ENCODE measurements at places on chromosomes 3 and 15. TPM values are rescaled to one million over a fixed set of nuclear protein-coding genes. Genes with fewer than 3 reads are reported as not detected.
A peak's percentile ranks its signal among the peaks of the same experiment; 100 is the strongest.

- no peak overlapping the region for H3K4me3 ChIP-seq
- no peaks in the 10 kb centered on the region for H3K36me3 ChIP-seq
- no peaks in the 10 kb centered on the region for H3K4me1 ChIP-seq
- H3K27me3 ChIP-seq, result no peaks in the 10 kb centered on the region
Observed at GRCh38 chr3:2851361-2851760, 258.8 kb downstream of the IL5RA start.

CPN2 gene
- total RNA-seq, result 2.4 TPM

GOLGA6L9 gene
- 0.99 TPM for total RNA-seq

MYEF2 gene
- 11.9 TPM for total RNA-seq

- H3K4me3 ChIP-seq, result no peak overlapping the region
- H3K4me1 ChIP-seq, result no peaks in the 10 kb centered on the region
- H3K36me3 ChIP-seq, result no peaks in the 10 kb centered on the region
- H3K27ac ChIP-seq, result no peak overlapping the region
- DNase-seq, result no peak
Observed at GRCh38 chr3:42826141-42826540, 16.9 kb downstream of the ACKR2 start.

DNA sequence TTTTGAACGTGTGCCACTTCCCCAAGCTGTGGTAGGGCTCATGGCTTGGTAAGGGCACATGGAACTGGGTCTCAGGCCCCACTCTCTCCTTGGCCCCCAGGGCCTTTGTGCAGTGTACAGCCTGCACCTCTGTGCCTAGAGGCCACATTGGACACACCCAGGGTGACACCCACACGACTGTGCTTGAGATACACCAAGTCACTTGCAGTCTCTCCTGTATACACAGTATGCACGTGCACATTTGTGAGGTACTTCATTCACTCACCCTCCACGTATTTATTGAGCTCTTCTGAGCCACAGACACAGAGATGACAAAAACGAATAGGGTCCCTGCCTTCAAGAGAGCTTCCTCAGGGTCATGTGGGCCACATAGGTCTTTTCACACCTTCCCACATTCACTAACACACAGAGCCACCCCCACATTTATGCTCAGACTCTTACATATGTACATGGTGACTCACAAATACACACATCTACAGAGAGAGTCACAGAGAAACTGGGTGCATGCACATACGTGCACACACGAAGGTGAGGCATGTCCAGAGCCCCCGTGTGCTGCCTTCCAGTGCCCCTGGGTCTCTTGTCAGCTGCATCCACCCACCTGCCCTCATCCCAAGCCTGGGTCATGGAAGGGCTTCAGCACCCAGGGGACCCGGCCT is 9.8 kb upstream of the TMEM115 start:
- H3K4me3 ChIP-seq, result no peak overlapping the region
- peaks cover 4% of the 10 kb centered on the region for H3K27me3 ChIP-seq
- H3K36me3 ChIP-seq, result no peaks in the 10 kb centered on the region
- no peak overlapping the region for H3K27ac ChIP-seq

- H3K27me3 ChIP-seq, result no peaks in the 10 kb centered on the region
- H3K27ac ChIP-seq, result no peak overlapping the region
- peaks cover 31% of the 10 kb centered on the region for H3K4me1 ChIP-seq
- DNase-seq, result no peak
- peaks cover 40% of the 10 kb centered on the region for H3K36me3 ChIP-seq
- no peak overlapping the region for H3K4me3 ChIP-seq
Observed at GRCh38 chr3:141287326-141287725, 55.7 kb downstream of the PXYLP1 start.

RTP4 gene
- total RNA-seq, result 0.93 TPM

DNA sequence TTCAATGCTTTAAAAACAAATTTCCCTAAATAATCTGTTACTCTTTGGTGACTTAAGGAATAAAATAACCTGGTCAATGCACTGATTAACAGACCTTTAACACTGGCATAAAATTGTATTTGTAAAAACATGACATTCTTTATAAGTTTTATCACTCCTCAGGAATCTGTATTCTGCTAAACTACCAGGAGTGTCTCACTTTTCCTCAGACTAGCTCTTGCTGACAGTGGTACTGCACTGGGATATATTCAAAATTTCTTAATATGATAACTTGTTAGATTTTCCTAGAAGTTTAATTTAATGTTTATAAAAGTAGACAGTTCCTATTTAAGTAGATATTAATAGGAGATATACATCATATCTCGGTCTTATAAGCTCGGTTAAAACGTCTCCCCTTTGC is 363.4 kb upstream of the ARHGEF26 start:
- H3K4me3 ChIP-seq, result no peak overlapping the region
- no peaks in the 10 kb centered on the region for H3K27me3 ChIP-seq
- H3K36me3 ChIP-seq, result no peaks in the 10 kb centered on the region
- no peak overlapping the region for H3K27ac ChIP-seq
- no peak for DNase-seq
- H3K4me1 ChIP-seq, result no peaks in the 10 kb centered on the region

ACSBG1 gene
- 0.25 TPM for total RNA-seq

REC114 gene
- 1.4 TPM for total RNA-seq

GRCh38 chr3:152365766-152366593 is 97.3 kb downstream of the MBNL1 start:
- H3K4me3 ChIP-seq, result no peak overlapping the region
- peak overlapping the region; percentile 34 for H3K27ac ChIP-seq
- peaks cover 87% of the 10 kb centered on the region for H3K4me1 ChIP-seq
- DNase-seq, result no peak
- no peaks in the 10 kb centered on the region for H3K36me3 ChIP-seq

DNA sequence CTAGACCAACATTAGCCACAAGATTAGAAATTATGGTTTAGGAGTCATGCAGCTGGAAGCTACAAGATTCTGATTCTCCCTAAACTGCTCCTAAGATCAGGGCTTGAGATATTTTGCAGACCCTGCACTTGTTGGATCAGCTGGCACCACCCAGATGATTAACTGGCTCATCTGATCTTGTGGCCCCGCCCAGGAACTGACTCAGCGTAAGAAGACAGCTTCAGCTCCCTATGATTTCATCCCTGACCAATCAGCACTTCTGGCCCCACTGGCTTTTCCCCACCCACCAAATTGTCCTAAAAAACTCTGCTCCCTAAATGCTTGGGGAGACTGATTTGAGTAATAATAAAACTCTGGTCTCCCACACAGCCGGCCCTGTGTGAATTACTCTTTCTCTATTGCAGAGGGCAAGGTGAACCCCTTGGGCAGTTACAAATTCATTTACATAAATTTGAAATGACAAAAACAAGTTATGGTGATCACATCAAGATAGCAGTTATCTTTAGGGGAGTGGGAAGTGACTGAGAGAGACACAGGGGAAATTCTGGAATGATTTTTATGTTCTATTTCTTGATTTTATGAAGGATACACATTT is 76.5 kb downstream of the CD200R1L start:
- no peak overlapping the region for H3K4me3 ChIP-seq
- H3K36me3 ChIP-seq, result no peaks in the 10 kb centered on the region
- H3K4me1 ChIP-seq, result no peaks in the 10 kb centered on the region
- DNase-seq, result peak; percentile 51
- peak overlapping the region; percentile 38 for H3K27ac ChIP-seq

DNA sequence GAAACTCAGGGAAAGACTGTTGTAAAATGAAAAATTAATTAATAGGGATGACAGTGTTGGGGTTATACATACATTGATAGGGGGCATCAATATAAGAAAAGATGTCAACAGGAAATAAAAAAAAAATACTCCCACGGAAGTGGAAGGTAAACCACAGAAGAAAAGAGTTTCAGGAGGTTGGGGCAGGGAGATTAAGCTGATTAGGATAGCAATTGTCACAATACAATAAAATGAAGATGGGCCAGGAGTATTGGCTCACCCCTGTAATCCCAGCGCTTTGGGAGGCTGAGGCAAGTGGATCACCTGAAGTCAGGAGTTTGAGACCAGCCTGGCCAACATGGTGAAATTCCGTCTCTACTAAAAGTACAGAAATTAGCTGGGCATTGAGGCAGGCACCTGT is 536.1 kb downstream of the AGBL1 start:
- no peak overlapping the region for H3K27ac ChIP-seq
- no peaks in the 10 kb centered on the region for H3K36me3 ChIP-seq
- no peak for DNase-seq
- H3K4me1 ChIP-seq, result peaks cover 3% of the 10 kb centered on the region

PCSK6 gene
- total RNA-seq, result 28.6 TPM

- H3K36me3 ChIP-seq, result no peaks in the 10 kb centered on the region
- H3K4me3 ChIP-seq, result no peak overlapping the region
- peak overlapping the region; percentile 4 for H3K27ac ChIP-seq
- no peak for DNase-seq
- H3K27me3 ChIP-seq, result no peaks in the 10 kb centered on the region
- peaks cover 56% of the 10 kb centered on the region for H3K4me1 ChIP-seq
Observed at GRCh38 chr3:4507024-4507596, 14.0 kb downstream of the ITPR1 start.

CCR9 gene
- not detected for total RNA-seq

TRH gene
- not detected for total RNA-seq

TNNC1 gene
- total RNA-seq, result 8,962 TPM

DNA sequence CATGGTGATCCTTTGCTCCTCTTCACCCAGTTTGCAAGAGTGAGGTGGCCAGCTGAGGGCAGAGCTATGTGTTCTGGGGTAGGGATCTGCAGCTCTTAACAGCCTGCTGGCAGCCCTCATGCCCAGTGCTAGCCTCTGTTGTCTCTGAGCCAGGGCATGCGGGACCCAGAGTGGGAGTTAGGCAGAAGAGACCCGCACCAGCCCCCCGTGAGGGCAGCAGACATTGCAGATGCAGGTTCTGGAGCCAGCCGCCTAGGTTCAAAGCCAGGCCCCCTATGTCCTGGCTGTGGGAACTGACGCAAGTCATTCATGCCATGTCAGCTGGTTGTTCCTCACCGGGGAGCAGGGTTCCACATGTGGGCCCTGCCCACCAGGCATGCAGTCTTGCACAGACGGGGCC is 74.7 kb downstream of the DNAJB8 start:
- peaks cover 29% of the 10 kb centered on the region for H3K4me1 ChIP-seq
- H3K27me3 ChIP-seq, result no peaks in the 10 kb centered on the region
- no peak for DNase-seq
- no peak overlapping the region for H3K27ac ChIP-seq

GRCh38 chr15:56913241-56913640 is 5.2 kb upstream of the TCF12 start:
- no peaks in the 10 kb centered on the region for H3K27me3 ChIP-seq
- no peak for DNase-seq
- H3K4me1 ChIP-seq, result peaks cover 34% of the 10 kb centered on the region
- no peak overlapping the region for H3K4me3 ChIP-seq
- H3K36me3 ChIP-seq, result no peaks in the 10 kb centered on the region
- peak overlapping the region; percentile 5 for H3K27ac ChIP-seq

- no peaks in the 10 kb centered on the region for H3K36me3 ChIP-seq
- peaks cover 15% of the 10 kb centered on the region for H3K4me1 ChIP-seq
- no peaks in the 10 kb centered on the region for H3K27me3 ChIP-seq
- no peak for DNase-seq
Observed at GRCh38 chr3:53139906-53140846, 9.9 kb upstream of the RFT1 start.

GRCh38 chr15:77145370-77145769 is 74.5 kb upstream of the TSPAN3 start:
- H3K4me1 ChIP-seq, result peaks cover 6% of the 10 kb centered on the region
- no peak for DNase-seq
- H3K27me3 ChIP-seq, result no peaks in the 10 kb centered on the region
- no peak overlapping the region for H3K4me3 ChIP-seq
- peaks cover 32% of the 10 kb centered on the region for H3K36me3 ChIP-seq

DNA sequence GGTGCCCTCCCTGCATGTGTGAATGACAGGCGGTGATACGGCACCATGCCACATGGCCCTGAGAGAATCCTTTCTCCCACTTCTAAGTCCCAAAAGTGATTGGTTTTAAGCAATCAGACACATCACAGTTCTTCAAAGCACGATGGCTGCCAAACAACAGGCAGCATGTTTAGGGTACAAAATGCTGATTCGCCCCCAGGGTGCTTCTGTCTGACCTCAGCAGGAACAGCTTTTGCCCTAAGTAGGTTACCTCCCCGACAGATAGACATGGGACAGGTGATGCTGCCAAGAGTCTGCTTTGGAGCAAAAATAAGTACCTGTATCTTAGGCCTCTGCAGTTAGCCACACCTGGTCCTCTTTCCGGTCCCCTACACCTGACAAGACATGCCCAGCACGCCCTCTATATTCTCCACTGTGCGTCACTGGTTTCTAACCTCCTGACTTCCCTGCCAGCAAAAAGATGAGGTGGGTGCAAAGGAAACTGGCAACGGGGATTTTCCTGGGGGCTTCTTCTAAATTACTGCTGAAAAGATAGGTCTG is 549.8 kb downstream of the FOXP1 start:
- no peaks in the 10 kb centered on the region for H3K27me3 ChIP-seq
- H3K4me3 ChIP-seq, result no peak overlapping the region
- no peak overlapping the region for H3K27ac ChIP-seq
- H3K4me1 ChIP-seq, result peaks cover 89% of the 10 kb centered on the region

- no peaks in the 10 kb centered on the region for H3K27me3 ChIP-seq
- peaks cover 31% of the 10 kb centered on the region for H3K4me1 ChIP-seq
- H3K36me3 ChIP-seq, result no peaks in the 10 kb centered on the region
- peak overlapping the region; percentile 62 for H3K27ac ChIP-seq
- no peak overlapping the region for H3K4me3 ChIP-seq
Observed at GRCh38 chr15:39461536-39462130, 119.2 kb upstream of the THBS1 start.

- H3K27ac ChIP-seq, result peak overlapping the region; percentile 85
- H3K4me1 ChIP-seq, result peaks cover 26% of the 10 kb centered on the region
Observed at GRCh38 chr3:54891540-54891897, 36.3 kb downstream of the LRTM1 start.

DNA sequence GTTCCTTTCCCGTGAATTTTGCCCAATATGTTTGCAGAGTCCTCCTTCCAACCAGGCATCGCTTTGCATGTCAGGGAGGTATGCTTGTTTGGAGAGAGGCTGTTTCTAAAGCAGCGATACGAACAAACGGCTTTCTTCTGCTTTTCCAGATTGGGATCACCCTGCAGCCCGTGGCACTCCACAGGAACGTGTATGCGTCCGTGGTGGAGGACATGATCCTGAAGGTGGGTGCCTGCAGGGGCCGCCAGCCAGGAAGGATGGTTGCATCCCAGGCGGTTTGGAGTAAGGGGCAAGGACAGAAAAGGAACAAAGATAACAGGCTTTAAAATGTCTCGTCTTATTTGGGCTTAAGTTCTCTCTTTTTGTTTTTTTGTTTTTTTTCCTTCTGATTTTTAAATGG is 17.5 kb downstream of the MAP6D1 start:
- peaks cover 85% of the 10 kb centered on the region for H3K36me3 ChIP-seq
- no peak for DNase-seq
- peaks cover 1% of the 10 kb centered on the region for H3K4me1 ChIP-seq
- no peaks in the 10 kb centered on the region for H3K27me3 ChIP-seq
- no peak overlapping the region for H3K27ac ChIP-seq

DNA sequence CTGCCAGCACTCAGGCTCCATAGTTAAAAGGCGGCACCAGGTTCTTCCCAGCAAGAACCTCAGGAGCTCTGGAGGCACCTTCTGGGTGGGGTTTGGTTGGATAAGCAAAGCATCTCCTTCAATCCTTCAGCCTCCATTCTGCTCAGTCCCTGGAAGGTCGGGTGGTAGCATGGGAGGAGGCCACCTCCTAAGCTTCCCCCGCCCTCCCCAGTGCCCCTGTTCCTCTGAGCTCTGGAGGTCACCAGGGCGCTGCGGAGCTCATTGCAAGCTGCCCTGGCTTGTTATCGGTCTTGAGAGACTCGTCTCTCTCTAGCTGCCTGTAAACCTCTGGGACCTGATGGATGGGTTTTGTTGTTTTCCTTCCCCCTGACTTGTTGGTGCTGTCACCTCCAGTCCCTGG is 124.8 kb downstream of the RPLP1 start:
- peaks cover 48% of the 10 kb centered on the region for H3K27me3 ChIP-seq
- DNase-seq, result no peak
- H3K4me3 ChIP-seq, result no peak overlapping the region
- H3K27ac ChIP-seq, result no peak overlapping the region
- no peaks in the 10 kb centered on the region for H3K4me1 ChIP-seq
- no peaks in the 10 kb centered on the region for H3K36me3 ChIP-seq

All from left ventricle myocardium inferior (tissue), 1 donor.